ENCODE measurements at places on chromosomes 16 and 17.

GRCh38 chr17:31299624-31300023 lies 2.6 kb upstream of the OMG start:
- peaks cover 6% of the 10 kb centered on the region for H3K36me3 ChIP-seq
- H3K27me3 ChIP-seq: no peaks in the 10 kb centered on the region
- DNase-seq: no peak
- H3K4me3 ChIP-seq: no peak overlapping the region
- H3K4me1 ChIP-seq: no peaks in the 10 kb centered on the region

- no peaks in the 10 kb centered on the region for H3K36me3 ChIP-seq
- H3K27ac ChIP-seq: no peak overlapping the region
- DNase-seq: no peak
- no peak overlapping the region for H3K4me3 ChIP-seq
- H3K4me1 ChIP-seq: no peaks in the 10 kb centered on the region
Observed at GRCh38 chr17:15451680-15452079, 15.7 kb downstream of the CDRT4 start.

DNA sequence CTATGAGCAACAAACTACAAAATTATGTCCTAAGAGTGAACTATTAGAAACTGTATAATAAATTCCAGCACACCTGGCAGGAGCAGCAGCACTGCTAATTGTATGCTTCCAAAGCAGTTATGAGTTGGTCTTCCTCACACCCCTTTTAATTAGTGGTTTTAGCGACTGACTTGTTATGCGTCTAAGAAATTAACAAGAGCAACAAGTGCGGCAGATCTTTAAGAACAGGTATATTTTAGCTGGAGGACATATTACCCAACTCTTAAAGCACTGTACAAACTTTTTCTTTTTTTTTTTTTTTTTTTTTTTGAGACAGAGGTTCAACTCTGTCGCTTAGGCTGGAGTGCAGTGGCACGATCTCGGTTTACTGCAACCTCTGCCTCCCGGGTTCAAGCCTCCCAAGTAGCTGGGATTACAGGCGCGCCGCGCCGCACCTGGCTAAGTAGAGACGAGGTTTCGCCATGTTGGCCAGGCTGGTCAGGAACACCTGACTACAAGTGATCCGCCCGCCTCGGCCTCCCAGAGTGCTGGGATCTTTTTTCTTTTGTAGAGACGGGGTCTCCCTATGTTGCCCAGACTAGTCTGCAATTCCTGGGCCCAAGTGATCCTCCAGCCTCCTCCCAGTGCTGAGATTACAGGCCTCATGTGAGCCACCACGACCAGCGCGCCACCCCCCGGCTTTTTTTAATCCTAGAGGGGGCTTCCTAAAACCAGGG lies 1.6 kb upstream of the FBXL20 start:
- no peak overlapping the region for H3K4me3 ChIP-seq
- peaks cover 3% of the 10 kb centered on the region for H3K36me3 ChIP-seq
- no peak for DNase-seq
- H3K27ac ChIP-seq: no peak overlapping the region
- H3K27me3 ChIP-seq: no peaks in the 10 kb centered on the region
- peaks cover 18% of the 10 kb centered on the region for H3K4me1 ChIP-seq

- H3K4me1 ChIP-seq: no peaks in the 10 kb centered on the region
- H3K36me3 ChIP-seq: no peaks in the 10 kb centered on the region
- peaks cover 5% of the 10 kb centered on the region for H3K27me3 ChIP-seq
- H3K27ac ChIP-seq: no peak overlapping the region
- H3K4me3 ChIP-seq: no peak overlapping the region
- no peak for DNase-seq
Observed at GRCh38 chr17:57766318-57766943, 21.3 kb upstream of the CCDC182 start.

GRCh38 chr16:56871172-56871593 lies 6.2 kb downstream of the SLC12A3 start:
- H3K36me3 ChIP-seq: no peaks in the 10 kb centered on the region
- H3K27ac ChIP-seq: no peak overlapping the region
- no peak overlapping the region for H3K4me3 ChIP-seq
- no peak for DNase-seq

- H3K4me3 ChIP-seq: no peak overlapping the region
- H3K36me3 ChIP-seq: peaks cover 77% of the 10 kb centered on the region
- H3K27ac ChIP-seq: no peak overlapping the region
- no peaks in the 10 kb centered on the region for H3K27me3 ChIP-seq
- H3K4me1 ChIP-seq: no peaks in the 10 kb centered on the region
Observed at GRCh38 chr17:78798695-78799559, 16.9 kb upstream of the CYTH1 start.

DNA sequence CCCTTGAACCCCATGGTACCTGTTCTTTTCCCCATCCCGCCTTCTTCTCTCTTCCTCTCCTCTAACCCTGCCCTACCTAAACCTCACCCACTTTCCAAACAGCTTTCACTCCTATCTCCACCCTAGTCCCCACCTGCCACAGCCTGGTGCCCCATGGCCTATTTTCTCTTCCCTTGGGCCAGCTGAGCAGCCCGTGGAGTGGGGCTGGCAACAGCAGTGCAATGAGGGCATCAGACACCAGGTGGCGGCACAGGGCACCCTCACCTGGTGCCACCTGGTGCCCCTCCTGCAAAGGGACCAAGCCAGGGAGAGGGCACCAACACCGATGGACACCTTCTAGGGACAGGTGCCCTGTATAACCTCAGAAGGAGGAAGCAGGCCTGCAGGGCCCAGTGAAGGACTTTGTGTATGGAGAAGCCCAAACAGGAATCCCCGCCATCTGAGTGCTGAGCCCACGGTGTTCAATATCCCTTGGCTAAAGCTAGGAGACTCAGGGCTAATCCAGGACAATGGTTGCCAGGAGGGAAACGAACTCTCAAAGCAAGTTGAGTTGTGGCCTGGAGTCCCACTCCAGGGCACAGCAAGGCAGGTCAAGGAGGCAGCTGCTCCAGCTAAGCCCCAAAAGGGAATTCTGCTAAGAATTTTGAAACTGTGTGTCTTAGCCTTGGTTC lies 4.0 kb upstream of the ABCC3 start:
- H3K27me3 ChIP-seq: no peaks in the 10 kb centered on the region
- H3K27ac ChIP-seq: no peak overlapping the region
- no peak overlapping the region for H3K4me3 ChIP-seq
- DNase-seq: no peak
- peaks cover 7% of the 10 kb centered on the region for H3K4me1 ChIP-seq
- H3K36me3 ChIP-seq: no peaks in the 10 kb centered on the region

DNA sequence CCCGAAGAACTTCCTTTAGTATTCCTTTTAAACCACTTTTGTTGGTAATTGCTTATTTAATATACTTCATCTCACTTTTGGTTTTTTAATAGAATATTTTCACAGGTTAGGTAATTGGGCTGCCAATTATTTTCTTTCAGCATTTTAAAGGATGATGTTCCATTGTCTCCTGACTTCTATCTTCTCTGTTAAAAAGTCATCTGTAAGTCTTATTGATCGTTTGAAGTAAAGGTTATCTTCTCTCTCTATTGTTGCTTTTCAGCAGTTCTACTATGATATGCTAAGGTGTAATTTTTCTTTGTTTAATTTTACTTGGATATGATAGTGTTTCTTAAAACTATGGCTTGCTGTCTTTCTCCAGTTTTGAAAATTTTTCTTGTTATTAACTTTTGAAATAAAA lies 307.5 kb downstream of the MAP2K4 start:
- no peaks in the 10 kb centered on the region for H3K4me1 ChIP-seq
- no peak overlapping the region for H3K27ac ChIP-seq
- H3K36me3 ChIP-seq: no peaks in the 10 kb centered on the region
- no peaks in the 10 kb centered on the region for H3K27me3 ChIP-seq
- no peak for DNase-seq

- H3K36me3 ChIP-seq: no peaks in the 10 kb centered on the region
- H3K27ac ChIP-seq: no peak overlapping the region
- H3K4me1 ChIP-seq: no peaks in the 10 kb centered on the region
- H3K4me3 ChIP-seq: no peak overlapping the region
- no peak for DNase-seq
Observed at GRCh38 chr17:9968881-9969280, 63.8 kb upstream of the RCVRN start.

DNA sequence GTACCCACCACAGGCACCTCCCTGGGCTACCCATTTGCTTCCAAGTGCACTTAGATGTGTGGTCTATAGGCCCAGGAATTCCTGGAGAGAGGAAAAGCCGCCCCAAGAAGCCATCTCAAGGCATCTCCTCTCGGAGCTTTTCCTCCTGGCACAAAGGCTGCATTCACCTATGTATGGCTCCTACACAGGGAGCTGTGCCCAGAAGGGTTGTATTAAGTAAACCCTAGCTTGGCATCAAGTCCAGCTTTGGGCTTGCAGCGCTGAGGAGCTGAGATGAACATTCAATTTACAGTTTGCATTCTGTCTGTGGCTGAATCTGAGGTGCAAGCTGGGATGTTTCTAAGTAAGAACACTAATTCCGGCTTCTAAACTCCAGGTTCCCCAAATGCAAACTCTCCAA lies 81.3 kb downstream of the CDYL2 start:
- H3K27me3 ChIP-seq: no peaks in the 10 kb centered on the region
- H3K4me3 ChIP-seq: no peak overlapping the region
- no peak for DNase-seq
- H3K27ac ChIP-seq: no peak overlapping the region
- H3K36me3 ChIP-seq: no peaks in the 10 kb centered on the region
- H3K4me1 ChIP-seq: no peaks in the 10 kb centered on the region

DNA sequence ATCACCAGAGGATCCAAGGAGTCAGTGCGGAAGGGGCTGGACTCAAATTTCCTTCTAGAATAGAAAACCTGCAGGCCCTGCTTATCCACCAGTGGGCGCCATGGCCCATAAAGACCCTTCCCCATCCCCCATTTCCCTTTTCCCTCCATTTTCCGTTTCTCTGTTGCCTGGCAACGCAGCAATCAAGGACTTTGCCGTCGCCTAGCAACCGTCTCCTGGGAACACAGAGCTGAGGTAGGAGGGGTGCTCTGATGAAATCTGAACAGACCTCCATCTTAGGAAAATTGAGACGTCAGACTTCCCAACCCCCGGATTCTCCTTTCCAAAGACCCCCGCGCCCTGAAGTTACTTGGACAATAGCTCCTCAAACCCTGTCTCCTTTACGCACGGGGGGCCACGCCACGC lies 5.7 kb downstream of the DLG4 start:
- no peak overlapping the region for H3K27ac ChIP-seq
- peaks cover 5% of the 10 kb centered on the region for H3K4me1 ChIP-seq
- H3K36me3 ChIP-seq: no peaks in the 10 kb centered on the region
- peak overlapping the region; percentile 28 for H3K4me3 ChIP-seq

DNA sequence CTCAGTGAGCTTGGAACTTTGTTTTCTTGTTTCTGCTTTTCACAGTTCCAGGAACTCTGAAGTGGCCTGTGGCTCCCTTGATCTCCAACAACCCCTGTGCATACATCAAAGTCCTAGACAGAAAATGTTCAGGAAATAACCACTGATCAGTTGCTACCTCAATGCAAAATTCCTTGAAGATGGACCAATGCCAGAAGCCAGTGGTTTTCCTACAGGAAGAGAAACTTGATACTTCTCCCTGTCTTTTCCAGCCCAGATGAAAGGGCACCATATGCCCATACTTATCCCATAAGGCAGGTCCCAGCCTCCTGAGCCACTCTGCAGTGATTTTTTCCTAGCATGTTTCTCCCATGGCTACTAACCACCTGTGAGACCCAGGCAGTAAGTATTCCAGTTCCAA lies 12.3 kb upstream of the CDRT4 start:
- no peaks in the 10 kb centered on the region for H3K27me3 ChIP-seq
- no peaks in the 10 kb centered on the region for H3K36me3 ChIP-seq
- peaks cover 4% of the 10 kb centered on the region for H3K4me1 ChIP-seq
- no peak overlapping the region for H3K4me3 ChIP-seq

DNA sequence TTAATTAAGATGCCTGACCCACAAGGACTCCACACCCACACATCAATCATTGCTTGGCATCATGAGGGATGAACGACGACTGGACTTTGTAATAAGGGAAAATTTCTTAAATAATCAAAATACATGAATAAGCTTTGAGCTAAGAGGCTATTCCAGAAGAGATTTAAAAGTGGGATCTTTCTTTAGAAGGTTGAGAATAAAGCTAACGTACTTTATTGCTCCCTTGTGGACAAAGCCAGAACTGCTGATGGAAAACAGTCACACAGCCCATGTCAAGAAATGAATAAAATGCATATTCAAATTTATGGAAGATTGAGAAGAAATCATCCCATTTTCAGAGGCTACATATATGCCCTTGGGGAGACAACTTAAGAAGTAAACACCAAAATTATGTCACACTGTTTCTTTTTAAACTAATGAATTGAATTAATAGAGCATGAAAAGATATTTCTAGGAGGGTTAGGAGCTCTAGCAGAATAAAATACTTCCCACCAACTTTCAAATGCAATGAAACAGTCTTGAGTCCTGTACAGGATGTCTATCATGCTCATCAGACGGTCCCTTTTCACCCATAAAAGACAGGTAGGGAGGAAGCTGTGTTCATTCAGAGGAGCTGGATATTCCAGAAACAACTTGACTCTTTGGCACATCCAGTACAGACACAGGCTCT lies 60.2 kb upstream of the PHOSPHO1 start:
- DNase-seq: no peak
- H3K36me3 ChIP-seq: peaks cover 18% of the 10 kb centered on the region
- H3K27me3 ChIP-seq: no peaks in the 10 kb centered on the region

GRCh38 chr16:52603015-52603414 lies 56.1 kb upstream of the TOX3 start:
- no peaks in the 10 kb centered on the region for H3K27me3 ChIP-seq
- H3K27ac ChIP-seq: no peak overlapping the region
- no peak for DNase-seq

- H3K27ac ChIP-seq: no peak overlapping the region
- no peaks in the 10 kb centered on the region for H3K36me3 ChIP-seq
- H3K27me3 ChIP-seq: peaks cover 52% of the 10 kb centered on the region
- H3K4me3 ChIP-seq: no peak overlapping the region
- no peaks in the 10 kb centered on the region for H3K4me1 ChIP-seq
Observed at GRCh38 chr17:6067060-6067459, 3.1 kb upstream of the WSCD1 start.

DNA sequence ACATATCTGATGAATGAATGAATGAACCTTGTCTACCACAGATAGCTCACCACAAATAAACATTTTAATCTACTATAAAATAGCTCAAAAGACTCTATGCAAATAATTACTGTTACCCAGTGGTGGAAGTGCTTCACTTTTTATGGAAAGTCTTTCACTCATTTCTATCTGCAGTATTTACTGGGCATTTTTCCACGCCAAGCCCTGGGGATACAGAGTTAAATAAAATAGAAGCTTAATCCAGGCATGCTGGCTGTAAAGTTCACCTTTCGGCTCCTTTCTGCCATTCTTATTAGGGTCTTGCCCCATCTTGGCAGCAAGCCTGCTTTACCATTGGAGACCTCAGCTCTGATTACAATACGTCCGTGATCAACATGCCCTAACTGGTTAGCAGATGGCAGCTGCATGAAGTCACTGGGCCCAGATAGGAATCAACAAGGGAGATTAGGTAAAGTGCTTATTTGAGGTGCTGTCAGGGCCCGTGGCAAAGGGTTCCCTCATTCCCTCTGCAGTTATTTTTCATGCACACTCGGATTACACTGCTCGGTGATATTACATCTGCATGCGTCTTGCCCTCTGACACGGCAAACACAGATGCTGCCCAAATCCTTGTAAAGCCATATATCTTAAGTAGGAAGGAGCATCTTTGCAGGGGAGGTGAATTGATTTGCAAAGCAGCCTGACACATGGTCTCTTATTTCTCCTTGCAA lies 648.9 kb downstream of the WWOX start:
- no peak overlapping the region for H3K4me3 ChIP-seq
- no peak for DNase-seq
- no peaks in the 10 kb centered on the region for H3K27me3 ChIP-seq
- no peaks in the 10 kb centered on the region for H3K36me3 ChIP-seq

GRCh38 chr16:75229172-75230031 lies 10.6 kb downstream of the CTRB1 start:
- H3K4me3 ChIP-seq: no peak overlapping the region
- no peak for DNase-seq
- peaks cover 60% of the 10 kb centered on the region for H3K36me3 ChIP-seq
- peaks cover 5% of the 10 kb centered on the region for H3K4me1 ChIP-seq
- no peak overlapping the region for H3K27ac ChIP-seq
- no peaks in the 10 kb centered on the region for H3K27me3 ChIP-seq

Data from RWPE2 (cell line).